ENCODE measurements at places on chromosomes 2 and 18.
A peak's percentile ranks its signal among the peaks of the same experiment; 100 is the strongest.

DNA sequence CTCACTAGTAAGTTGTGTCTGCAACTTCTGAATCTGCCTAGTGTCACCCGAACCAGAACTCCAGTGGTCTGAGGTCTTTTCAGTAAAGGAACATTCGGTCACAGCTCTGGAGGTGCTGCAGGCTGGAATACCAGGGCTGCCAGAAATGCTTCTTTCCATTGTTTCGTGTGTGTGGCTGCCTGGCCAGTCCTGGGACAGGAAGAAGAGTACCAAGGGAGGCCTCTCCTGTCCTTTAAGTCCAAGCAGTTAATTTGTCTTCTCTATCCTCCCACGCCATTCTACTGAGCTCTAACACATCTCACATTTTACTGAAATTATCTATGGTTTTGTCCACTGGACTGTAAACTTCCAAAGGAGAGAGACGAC lies 196.0 kb downstream of the LNPK start:
- DNase-seq = no peak

GRCh38 chr2:233329489-233330135 lies 22.0 kb downstream of the SAG start:
- DNase-seq = no peak

DNA sequence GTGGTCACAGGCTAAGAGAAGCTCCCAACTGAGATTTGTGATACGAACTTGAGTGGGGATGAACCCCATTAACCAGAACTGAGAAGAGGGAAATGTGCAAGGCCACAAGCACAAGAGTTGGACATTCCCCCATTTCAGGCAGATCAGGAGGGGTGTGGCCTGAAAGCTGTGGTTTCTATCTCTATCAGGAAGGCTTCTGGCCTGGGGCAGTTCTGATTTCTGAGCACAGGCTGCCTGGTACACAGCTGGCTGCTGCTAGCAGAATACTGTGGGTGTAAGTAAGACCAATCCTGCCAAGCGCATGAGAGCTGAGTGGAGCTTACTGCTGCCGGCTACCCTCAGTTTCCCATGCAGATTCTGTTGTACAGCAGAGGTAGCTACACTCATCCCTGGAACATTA lies 484.6 kb downstream of the SATB2 start:
- no peak for DNase-seq

- peak; percentile 34 for DNase-seq
These were observed 60.3 kb downstream of the STEAP3 start for GRCh38 chr2:119283873-119284331.

GRCh38 chr2:229133155-229133772 lies 137.8 kb downstream of the PID1 start:
- peak; percentile 43 for DNase-seq

GRCh38 chr18:56284319-56284718 lies 354.1 kb downstream of the TXNL1 start:
- DNase-seq = no peak

- DNase-seq = no peak
These were observed 547.4 kb upstream of the ID2 start for GRCh38 chr2:8134473-8134932.

GRCh38 chr18:21741562-21742314 lies 1.1 kb downstream of the MIB1 start:
- DNase-seq = no peak

DNA sequence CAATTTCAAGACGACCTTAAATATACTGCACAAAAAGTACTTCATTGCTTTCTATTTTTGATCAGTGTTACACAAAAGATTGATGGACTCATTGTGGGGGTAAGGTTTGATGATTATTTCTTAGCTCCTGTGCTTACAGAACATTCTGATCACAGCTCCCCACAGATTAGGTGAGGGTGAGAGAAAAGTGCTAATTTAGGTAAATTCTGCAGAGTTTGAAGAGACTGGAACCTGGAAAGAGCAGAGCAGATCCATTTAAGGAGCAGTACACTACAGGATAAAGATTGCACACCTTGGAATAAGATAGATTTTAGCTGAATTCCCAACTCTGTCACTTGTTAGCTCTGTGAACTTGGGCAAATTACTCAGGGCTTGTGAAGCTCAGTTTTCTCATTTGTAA lies 291.9 kb upstream of the CDH7 start:
- no peak for DNase-seq
